ENCODE measurements at places on chromosomes 1 and 21.

DNA sequence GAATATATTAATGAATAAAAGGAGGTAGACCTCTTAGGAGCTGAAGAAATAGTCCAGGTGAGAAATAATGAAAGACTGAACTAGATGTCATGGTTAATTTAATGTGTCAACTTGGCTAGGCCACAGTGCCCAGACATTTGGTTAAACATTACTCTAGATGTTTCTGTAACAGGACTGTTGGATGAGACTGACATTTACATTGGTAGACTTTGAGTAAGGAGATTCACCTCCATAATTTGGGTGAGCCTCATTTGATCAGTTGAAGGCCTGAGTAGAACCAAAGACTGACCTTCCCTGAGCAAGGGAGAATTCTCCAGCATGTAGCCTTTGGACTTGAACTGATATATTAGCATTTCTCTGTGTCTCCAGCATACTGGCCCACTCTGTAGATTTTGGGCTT lies 49.2 kb upstream of the TACSTD2 start:
- no peak for DNase-seq

DNA sequence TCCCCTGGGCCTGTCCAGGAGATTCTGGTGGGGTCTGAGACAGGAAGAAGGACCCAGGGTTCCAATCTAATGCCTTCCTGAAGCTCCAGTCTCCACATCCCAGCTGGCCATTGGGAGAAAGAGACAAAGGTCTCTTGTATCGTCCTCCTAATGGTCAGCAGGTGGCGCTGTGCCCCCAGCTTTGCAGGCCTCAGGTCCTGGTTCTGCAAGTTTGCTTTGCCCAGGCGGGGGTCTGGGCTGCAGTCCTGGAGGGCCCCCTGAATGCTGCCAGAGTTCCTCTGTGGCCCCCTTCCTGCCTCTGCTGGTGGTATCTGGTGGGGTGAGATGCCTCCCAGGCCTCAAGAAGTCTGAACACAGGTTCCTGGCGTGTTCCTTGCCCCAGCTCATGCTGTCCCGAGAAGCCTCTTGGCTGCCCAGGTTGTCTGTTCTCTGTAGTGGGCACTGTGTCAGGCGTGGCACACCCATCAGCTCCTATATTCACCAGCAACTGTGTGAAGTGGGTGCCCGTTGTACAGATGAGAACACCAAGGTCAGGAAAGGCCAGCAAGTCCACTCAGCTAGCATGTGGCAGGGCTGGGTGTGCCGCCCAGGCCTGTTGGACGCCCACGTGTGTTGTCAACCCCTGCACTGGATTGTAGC lies 33.8 kb upstream of the CSF3R start:
- DNase-seq: peak; percentile 74

GRCh38 chr1:223547316-223548114 lies 118.0 kb downstream of the CAPN8 start:
- DNase-seq: no peak

DNA sequence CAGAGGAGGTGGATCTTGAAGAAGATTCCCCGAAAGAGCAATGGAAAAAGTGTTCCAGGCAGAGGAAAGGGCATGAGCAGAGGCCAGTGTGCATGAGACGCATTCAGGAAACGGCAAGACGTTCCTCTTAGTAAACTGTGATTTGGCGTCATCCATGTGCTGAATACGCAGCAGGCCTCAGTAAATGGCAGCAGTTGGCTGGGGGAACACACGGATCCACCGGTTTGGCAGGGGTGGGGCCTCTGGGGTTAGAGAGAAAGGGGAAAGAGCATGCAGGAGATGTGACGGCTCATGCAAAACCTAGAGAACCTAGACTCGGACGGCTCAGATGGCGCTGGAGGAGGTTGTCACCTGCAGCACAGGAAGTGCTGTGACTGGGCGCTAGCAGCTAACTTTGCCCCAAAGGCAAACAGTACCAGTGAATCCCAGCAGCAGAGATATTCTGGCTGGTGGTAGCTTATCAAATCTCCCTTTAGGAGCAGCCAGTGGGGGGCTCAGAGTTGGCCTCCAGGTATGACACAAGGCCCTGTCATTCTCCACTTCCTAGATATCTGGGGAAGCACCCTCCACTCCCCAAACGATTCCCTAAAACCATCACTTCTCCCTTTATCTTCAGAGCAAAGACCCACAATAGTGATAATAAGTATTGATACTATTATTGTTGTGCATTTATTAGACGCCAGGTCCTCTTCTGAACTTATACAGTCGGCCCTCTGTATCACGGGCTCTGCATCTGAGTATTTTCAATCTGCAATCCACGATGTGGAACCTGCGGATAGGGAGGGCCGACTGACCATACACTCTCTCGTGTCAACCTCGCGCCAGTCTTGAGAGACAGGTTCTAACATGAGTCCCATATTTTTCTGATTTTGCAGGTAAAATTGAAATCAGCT lies 7.6 kb downstream of the LAPTM5 start:
- peak; percentile 76 for DNase-seq

GRCh38 chr1:157982136-157982535 lies 11.3 kb upstream of the KIRREL1 start:
- DNase-seq: no peak

DNA sequence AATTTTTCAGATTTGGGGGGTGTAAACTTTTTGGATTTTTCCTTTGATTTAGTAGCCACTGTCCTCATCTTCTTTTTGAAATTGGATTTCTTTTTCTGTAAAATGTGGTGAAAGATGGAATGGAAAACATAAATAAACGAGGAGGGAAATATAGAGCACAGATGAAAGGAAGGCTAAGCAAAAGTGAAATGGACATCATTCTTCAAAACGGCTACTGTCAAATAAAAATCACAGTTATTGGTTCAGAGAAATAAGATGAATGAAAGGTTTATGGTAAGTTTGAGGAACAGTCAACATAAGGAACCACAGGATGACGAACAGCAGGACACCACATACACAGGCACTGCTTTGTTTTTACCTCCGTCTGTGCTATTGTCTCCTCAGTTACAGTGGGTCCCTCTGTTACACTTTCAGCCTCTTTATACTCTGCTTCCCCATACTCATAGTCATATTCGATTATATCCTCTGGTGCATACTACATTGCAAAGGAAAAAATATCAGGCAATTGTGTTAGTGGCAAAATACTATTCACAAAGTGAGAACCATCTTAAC lies 82.4 kb downstream of the COL11A1 start:
- DNase-seq: no peak

- peak; percentile 47 for DNase-seq
Measured at GRCh38 chr1:150765296-150765976, at the start of gene CTSS. Gene CTSS, minus strand, starts transcription at chr1:150765778. Its CDS starts 1,015 bp downstream, at chr1:150764763.

DNA sequence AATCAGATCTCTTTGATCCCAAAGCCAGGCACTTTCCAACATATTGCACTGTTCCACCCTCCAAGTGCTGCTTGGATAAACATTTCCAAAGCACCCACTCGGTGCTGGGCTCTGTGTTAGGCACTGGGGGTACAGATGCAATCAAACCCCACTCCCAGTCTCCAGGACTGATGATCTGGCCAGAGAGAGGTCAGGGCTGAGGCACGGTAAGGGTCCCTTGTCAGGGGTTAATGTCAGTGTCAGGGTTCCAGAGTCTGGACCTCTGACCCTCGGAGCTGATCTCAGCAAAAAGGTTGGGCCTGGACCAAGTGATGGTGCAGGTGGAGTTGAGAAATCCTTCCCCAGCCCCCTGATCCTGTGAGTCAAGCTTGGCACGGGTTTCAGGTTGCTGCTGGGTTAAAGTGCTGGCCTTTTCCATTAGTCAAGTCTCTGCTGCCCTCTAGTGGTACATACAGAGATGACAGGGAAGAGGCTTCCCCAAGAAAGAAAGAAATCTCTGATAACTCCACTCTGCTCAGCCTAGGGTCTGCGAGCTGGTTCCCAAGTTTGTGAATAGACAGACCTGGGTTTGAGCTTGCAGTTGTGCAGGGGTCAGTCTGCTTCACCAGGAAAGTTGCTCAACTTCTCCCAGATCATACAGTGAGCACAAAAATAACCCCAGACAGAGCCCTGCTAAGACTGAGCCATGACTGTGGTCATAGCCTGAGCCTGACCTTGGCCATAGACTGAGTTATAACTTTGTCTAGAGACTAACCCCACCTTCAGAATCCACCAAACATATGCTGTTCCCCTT lies 74.6 kb downstream of the DMRTA2 start:
- peak; percentile 60 for DNase-seq

- no peak for DNase-seq
Measured at GRCh38 chr1:55067022-55067778, 27.9 kb downstream of the PCSK9 start.

DNA sequence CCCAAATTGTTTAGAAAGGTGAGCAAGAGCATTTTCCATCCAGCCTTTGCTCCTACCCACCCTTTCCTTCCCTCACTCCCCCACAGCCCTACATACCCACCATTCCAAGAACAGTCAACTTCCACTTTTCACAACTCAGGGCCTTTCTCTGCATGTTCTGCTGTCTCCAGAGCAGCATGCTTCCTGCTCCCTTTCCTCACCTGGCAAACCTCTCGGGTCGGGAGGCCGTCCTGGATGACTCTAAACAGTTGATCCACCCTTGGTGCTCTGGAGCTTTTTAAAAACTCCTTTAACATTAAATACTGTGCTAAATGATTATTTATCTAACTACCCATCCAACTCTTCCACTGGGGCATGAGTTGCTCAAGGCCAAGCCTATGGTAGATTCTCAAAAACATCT lies 200.6 kb downstream of the SETD4 start:
- no peak for DNase-seq

GRCh38 chr1:42676534-42677087 lies 5.6 kb upstream of the YBX1 start:
- no peak for DNase-seq

GRCh38 chr1:219692981-219693380 lies 80.1 kb upstream of the ZC3H11B start:
- DNase-seq: no peak

DNA sequence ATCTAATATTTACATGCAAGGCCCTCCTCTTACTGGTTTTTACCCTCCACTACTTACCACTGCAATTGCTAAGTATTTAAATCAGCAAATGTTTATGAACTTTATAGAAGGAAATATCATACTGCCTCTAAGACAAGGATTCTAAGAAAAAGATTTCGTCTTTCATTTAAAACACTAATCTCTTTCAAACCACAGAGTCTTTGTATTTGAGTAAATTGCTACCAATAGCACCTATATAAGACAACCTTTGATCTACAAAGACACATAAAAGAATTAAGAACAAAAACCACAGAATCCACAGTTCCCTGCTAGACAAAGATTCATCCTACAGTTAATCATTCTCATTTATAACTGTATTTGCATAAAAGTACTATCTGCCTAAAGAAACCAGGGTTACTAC lies 37.6 kb downstream of the RNF115 start:
- no peak for DNase-seq

- no peak for DNase-seq
Measured at GRCh38 chr1:59967141-59967697, 40.6 kb upstream of the CYP2J2 start.

DNA sequence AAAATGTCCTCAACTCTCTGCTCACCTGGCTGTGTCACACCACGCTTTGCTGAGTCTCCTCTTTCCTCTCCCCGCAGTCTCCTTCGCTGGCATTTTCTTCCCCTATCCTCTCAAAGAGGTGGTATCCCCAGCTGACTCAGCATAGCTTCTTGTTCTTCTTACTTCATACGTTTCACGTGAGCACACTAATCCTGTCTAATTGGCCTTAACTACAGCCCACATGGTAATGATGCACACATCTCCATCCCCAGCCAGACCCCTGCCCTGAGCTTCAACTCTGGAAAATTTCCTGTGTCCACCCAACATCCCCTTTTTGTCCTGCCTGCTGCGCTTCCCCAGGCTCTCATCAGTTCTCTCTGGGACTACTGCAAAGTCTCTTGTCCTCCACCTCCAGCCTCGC lies 169.8 kb downstream of the TTLL7 start:
- no peak for DNase-seq

DNA sequence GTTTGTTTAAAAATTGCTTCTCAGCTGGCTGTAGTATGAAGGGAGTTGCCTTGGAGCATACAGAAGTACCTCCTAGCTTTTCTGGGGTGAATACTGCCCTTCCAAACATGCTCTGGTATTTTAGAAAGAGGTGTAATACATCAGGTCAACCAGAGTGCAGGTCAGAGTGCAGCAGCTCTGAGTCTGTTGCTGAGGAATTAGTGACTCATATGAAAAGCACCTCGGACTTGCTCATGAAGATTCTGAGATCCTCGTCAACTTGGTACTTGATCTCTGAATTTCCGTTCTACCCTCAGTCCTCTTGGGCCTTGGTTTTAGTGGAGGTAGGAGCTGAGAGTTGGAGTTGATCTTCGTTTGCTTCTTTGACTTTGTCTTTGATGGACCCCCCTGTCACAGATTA lies 67.3 kb downstream of the NOS1AP start:
- DNase-seq: no peak

- no peak for DNase-seq
Measured at GRCh38 chr1:174976436-174977108, 23.2 kb upstream of the CACYBP start.

DNA sequence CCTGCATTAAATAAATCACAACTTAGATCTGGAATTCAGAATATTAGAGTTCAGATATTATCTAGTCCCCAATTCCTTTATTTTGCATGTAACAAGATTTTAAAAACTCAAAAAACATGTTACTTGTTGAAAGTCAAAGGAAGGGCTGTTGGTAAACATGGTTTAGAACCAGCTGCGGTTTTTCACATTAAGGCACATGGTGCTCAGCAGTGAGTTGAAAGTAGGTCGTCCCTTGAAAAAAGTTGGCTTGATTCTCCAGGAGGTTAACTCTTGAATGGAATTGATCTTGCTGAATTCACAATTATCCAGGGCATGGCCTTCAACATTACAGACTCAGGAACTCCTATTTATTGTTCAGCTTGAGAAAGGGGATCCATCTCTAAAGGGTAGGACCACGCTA lies 277.1 kb upstream of the DUSP10 start:
- DNase-seq: no peak

GRCh38 chr21:16176570-16176969 lies 446.8 kb downstream of the USP25 start:
- DNase-seq: no peak

DNA sequence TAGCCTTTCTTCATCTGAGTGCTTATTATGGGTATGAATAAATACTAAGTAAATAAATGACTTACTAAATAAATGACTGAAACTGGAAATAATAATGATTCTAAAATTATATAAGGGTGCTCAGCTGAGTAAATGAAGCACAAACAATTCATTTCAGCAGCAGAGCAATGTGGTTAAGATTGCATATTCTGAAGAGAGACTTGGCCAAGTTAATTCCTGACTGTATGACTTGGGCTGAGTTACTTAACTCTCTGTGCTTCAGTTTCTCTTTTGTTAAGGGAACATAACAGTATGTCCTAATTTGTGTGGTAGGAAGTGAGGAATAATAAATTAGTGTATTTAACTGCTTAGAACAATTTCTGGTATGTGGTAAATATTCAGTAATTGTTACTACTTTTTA lies 19.1 kb downstream of the AGL start:
- DNase-seq: no peak

GRCh38 chr1:78304761-78305160 lies 186.0 kb upstream of the PTGFR start:
- DNase-seq: no peak

GRCh38 chr1:234957330-234958065 lies 171.1 kb downstream of the TOMM20 start:
- DNase-seq: no peak

- no peak for DNase-seq
Measured at GRCh38 chr21:32958288-32959002, 67.3 kb upstream of the OLIG2 start.

All from germinal center (tissue), 1 donor.